ENCODE measurements at places on chromosomes 7 and 10. TPM values are rescaled to one million over a fixed set of nuclear protein-coding genes. Genes with fewer than 3 reads are reported as not detected.

COL26A1 gene
- total RNA-seq: 0.94 TPM

NEUROG3 gene
- total RNA-seq: not detected

LLCFC1 gene
- 14.1 TPM for total RNA-seq

PTF1A gene
- 5.0 TPM for total RNA-seq

CAMK2B gene
- total RNA-seq: 12.5 TPM

- H3K4me1 ChIP-seq: no peaks in the 10 kb centered on the region
- H3K27ac ChIP-seq: no peak overlapping the region
- no peak for DNase-seq
- H3K36me3 ChIP-seq: no peaks in the 10 kb centered on the region
- no peak overlapping the region for H3K4me3 ChIP-seq
Measured at GRCh38 chr10:32384171-32384570, 37.2 kb upstream of the EPC1 start.

DNA sequence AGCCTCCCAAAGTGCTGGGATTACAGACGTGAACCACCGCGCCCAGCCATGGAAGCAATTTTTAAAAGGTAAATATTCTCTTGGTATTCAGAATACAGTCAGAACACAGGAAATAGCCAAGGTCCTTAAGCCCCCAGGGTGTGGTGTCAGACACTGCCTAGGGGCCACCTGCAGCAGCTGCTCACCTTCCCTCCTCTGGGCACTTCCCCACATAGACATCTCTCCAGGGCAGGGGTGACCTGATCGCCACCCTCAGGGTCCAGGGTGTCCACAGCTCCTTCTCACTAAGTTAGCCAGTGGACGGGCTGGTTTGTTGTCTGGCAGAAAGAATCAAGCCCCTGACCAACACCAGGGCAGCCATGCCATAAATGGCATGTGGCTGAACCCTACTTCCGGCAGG is 15.9 kb downstream of the URGCP start:
- no peaks in the 10 kb centered on the region for H3K27me3 ChIP-seq
- H3K4me3 ChIP-seq: no peak overlapping the region
- H3K4me1 ChIP-seq: no peaks in the 10 kb centered on the region
- no peak overlapping the region for H3K27ac ChIP-seq
- no peak for DNase-seq

DNA sequence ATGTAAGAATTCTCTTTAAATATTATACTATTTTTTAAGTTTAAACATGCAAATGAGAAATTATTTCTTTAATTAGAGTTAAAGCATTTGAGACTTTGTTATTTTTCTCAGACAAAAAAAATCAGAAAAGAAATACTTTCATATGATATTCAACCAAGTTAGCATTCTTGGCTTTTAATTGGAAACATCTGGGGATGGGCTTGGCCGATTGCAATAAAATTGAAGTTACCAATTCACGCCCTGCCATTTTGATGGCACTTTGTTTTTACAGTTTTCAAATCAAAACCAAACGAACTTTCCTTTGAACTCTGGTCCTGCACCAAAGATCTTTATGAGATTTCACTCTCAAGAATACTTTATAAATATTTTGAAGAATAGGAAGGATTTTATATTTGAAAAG is 127.7 kb downstream of the ATE1 start:
- no peaks in the 10 kb centered on the region for H3K36me3 ChIP-seq
- no peak overlapping the region for H3K4me3 ChIP-seq
- no peaks in the 10 kb centered on the region for H3K4me1 ChIP-seq
- no peaks in the 10 kb centered on the region for H3K27me3 ChIP-seq
- DNase-seq: no peak

DNA sequence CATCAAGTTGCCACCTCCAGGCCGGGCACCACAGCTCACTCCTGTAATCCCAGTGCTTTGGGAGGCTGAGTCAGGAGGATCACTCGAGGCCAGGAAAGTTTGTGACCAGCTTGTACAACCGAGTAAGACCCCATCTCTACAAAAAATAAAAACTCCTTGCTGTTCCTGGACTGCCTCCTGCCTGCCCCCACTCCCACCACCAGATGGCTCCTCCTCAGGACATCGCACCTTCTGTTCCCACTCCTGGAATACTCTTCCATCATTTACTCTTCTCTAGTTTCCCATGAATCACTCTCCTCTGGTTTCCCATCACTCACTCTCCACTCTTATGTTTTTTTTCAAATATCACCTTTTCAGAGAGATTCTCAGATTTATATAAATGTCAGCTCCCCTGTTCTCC is 540.7 kb downstream of the CALN1 start:
- H3K27ac ChIP-seq: no peak overlapping the region
- no peaks in the 10 kb centered on the region for H3K36me3 ChIP-seq
- H3K4me3 ChIP-seq: no peak overlapping the region
- no peaks in the 10 kb centered on the region for H3K27me3 ChIP-seq
- no peak for DNase-seq

- no peaks in the 10 kb centered on the region for H3K27me3 ChIP-seq
- H3K27ac ChIP-seq: no peak overlapping the region
- H3K36me3 ChIP-seq: no peaks in the 10 kb centered on the region
Measured at GRCh38 chr7:158976468-158976848, 120.1 kb downstream of the DYNC2I1 start.

- no peaks in the 10 kb centered on the region for H3K4me1 ChIP-seq
- H3K27ac ChIP-seq: no peak overlapping the region
- no peaks in the 10 kb centered on the region for H3K36me3 ChIP-seq
- DNase-seq: no peak
- no peaks in the 10 kb centered on the region for H3K27me3 ChIP-seq
- no peak overlapping the region for H3K4me3 ChIP-seq
Measured at GRCh38 chr7:16691241-16691640, 45.3 kb downstream of the BZW2 start.

- H3K36me3 ChIP-seq: no peaks in the 10 kb centered on the region
- no peak for DNase-seq
- no peaks in the 10 kb centered on the region for H3K27me3 ChIP-seq
- peaks cover 12% of the 10 kb centered on the region for H3K4me1 ChIP-seq
- no peak overlapping the region for H3K27ac ChIP-seq
- no peak overlapping the region for H3K4me3 ChIP-seq
Measured at GRCh38 chr7:5500056-5500776, 76.6 kb upstream of the TNRC18 start.

DNA sequence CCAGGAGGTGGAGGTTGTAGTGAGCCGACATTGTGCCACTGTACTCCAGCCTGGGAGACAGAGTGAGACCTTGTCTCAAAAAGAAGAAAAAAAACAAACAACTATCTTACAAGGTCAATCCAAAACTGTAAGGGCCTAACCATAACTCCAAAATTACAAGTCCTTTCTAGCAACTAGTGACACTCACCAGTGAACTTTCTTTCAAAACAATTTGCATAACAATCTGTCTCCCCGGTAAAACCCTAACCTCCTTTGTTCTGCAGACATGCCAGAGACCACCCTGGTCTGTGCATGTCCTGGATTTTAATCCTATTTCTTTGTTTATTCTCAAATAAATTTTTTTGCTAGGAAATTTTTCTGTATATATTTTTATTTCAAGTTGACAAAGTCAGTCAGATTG is 68.1 kb downstream of the EXOC6 start:
- H3K36me3 ChIP-seq: no peaks in the 10 kb centered on the region
- no peaks in the 10 kb centered on the region for H3K27me3 ChIP-seq
- no peak overlapping the region for H3K27ac ChIP-seq
- DNase-seq: no peak

DNA sequence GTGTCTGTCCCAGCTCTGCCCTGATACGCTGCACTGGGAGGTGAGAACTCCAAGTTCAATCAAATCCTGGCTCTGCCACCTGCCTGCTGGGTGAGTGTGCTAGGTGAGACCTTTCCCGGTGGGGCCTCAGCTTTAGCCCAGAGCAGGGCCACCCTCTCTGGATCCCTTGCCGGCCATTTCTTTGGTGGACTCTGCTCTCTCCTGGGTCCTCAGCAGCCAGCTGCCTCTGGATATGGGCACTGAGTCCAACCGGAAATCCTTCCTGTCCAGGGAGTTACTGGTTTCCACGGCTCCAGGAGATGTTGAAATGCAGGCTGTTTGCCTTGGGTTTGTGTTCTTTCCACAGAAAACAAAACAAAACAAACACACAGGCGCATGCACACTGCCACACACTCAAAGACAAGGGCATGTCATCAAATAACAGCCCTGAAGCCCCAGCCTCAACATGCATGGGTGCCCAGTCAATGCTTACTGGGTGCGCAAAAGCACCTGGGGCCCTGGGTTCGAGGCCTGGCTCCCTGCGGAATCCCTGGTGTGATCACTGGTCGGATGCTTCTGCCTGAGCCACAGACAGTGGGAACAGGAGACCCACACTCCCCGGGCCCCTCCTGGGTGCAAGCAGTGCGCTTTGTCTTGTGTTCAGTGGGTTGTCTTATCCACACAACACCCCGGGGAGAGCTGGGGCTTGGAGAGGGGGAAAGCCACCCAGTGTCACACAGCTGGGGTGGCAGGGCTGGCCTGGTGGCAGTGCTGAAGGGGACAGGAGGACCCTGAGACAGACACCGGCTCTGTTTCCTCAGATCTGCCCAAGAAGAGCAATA is 33.1 kb downstream of the PPIF start:
- H3K27ac ChIP-seq: no peak overlapping the region
- H3K27me3 ChIP-seq: no peaks in the 10 kb centered on the region
- no peak overlapping the region for H3K4me3 ChIP-seq
- no peak for DNase-seq

DNA sequence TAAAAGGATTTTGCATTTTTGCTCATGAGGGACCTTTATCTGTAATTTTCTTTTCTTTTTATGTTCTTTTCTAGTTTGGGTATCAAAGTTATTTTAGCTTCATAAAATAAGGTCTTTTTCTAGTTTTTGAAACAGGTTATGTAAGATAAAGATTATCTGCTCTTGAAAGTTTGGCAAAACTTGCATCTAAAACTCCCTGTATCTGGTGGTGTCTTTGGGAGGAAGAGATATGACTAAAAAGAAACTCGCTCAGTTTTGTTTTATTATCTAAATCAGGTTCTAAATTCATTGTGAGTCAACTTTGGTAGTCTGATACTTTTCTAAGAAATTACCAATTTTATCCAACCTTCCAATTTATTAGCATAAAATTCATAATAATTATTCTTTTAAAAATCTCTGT is 55.1 kb downstream of the VCL start:
- H3K4me3 ChIP-seq: no peak overlapping the region
- no peak overlapping the region for H3K27ac ChIP-seq
- no peaks in the 10 kb centered on the region for H3K27me3 ChIP-seq
- DNase-seq: no peak
- H3K4me1 ChIP-seq: peaks cover 38% of the 10 kb centered on the region

- H3K27ac ChIP-seq: no peak overlapping the region
- H3K36me3 ChIP-seq: no peaks in the 10 kb centered on the region
- no peak overlapping the region for H3K4me3 ChIP-seq
- H3K27me3 ChIP-seq: no peaks in the 10 kb centered on the region
- DNase-seq: no peak
Measured at GRCh38 chr10:71472912-71473311, 76.2 kb downstream of the CDH23 start.

DNA sequence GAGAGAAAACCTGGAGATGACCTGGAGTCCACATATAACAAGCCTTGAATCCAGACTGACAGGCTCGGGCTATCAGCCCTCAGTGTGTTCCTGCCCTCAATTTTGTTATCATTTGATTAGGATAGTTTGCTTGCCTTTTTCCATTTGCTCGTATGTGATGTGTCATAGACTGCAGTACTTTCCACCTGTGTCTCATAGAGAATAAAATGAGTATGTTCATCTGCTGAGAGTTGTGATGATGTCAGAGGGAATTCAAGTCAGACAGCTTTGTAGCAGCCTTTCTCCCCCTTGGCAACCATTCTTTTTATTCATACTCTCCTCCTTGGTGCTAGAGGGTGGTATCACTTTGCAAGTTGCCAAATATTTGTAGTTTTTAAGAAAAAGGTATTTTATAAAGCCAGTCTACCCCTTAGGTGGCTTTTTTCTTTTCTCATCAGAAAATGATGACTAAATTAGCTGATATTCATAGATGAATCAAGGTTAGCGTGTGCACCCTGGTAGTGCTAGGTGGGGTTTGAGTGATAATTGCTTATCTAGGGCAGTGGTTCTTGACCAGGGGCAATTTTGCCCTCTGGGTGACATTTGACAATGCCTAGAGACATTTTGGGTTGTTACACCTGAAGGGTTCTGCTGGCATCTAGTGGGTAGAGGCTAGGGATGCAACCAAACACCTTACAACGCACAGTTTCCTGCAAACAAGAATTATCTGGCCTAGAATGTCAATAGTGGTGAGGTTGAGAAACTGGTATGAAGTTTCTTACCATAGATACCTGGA is 5.4 kb downstream of the SGPL1 start:
- H3K36me3 ChIP-seq: no peaks in the 10 kb centered on the region
- DNase-seq: no peak
- no peak overlapping the region for H3K4me3 ChIP-seq

DNA sequence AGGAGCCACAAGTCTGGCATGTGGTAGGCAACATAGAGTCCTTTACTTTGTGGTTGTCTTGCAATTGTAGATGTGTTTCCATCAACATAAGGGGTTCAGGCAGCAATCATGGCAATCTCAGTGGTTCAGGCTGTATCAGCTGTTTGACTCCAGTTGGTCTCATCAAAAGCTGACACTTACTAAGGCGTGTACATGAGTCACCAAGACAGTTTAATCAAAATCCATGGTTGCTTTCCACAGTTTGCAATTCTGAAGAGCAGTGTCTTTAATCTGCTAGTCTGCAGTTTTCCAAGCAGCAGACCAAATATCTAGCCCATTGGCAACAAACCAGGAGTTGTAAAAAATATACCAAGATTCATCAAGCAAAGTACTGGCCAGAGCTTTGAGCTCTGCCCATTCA is 210.2 kb downstream of the MDFIC start:
- no peak for DNase-seq
- no peaks in the 10 kb centered on the region for H3K36me3 ChIP-seq
- H3K27me3 ChIP-seq: no peaks in the 10 kb centered on the region
- no peaks in the 10 kb centered on the region for H3K4me1 ChIP-seq
- no peak overlapping the region for H3K4me3 ChIP-seq

GRCh38 chr7:151838861-151839381 is 38.0 kb downstream of the PRKAG2 start:
- H3K36me3 ChIP-seq: no peaks in the 10 kb centered on the region
- no peaks in the 10 kb centered on the region for H3K27me3 ChIP-seq
- H3K4me1 ChIP-seq: no peaks in the 10 kb centered on the region
- H3K27ac ChIP-seq: no peak overlapping the region
- H3K4me3 ChIP-seq: no peak overlapping the region
- DNase-seq: no peak

DNA sequence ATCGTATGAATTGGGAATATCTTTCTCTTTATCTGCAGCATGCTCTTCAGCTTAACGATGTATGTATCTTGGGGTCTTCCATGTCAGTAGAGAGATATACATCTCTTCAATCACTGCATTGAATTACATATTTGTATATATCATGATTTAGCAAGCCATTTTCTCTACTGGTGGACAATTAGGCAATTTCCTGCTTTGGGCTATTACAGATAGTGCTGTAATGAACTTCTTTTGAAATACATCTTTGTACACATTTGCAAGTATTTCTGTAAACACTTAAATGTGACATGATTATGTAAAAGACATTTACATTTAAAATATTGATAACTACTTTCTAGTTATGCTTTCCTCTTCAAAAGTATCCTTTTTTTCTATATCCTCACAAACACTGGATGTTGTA is 199.0 kb downstream of the PPP1R9A start:
- DNase-seq: no peak
- H3K27ac ChIP-seq: no peak overlapping the region
- no peaks in the 10 kb centered on the region for H3K27me3 ChIP-seq
- no peak overlapping the region for H3K4me3 ChIP-seq
- no peaks in the 10 kb centered on the region for H3K36me3 ChIP-seq
